ENCODE measurements at places on chromosomes 6 and 20. TPM values are rescaled to one million over a fixed set of nuclear protein-coding genes. Genes with fewer than 3 reads are reported as not detected.

The MLN gene
- total RNA-seq, result not detected

The BPI gene
- total RNA-seq, result not detected

The LINC00237 gene
- total RNA-seq, result not detected

The FAM162B gene
- total RNA-seq, result not detected

The BNIP5 gene
- not detected for total RNA-seq

The TREM1 gene
- total RNA-seq, result 6.2 TPM

The TSHZ2 gene
- total RNA-seq, result 1.2 TPM

The CARMIL1 gene
- total RNA-seq, result 10.7 TPM

Data from airway epithelial cell (primary cell).